Stimulated activated CD4-positive, alpha-beta T cell treated with anti-CD3 and anti-CD28 coated beads, TNF-alpha, amount 100 ng/mL, for 4 hours (primary cell): ENCODE measurements at places on chromosomes 2 and 18.

GRCh38 chr2:85865539-85866164, 23.1 kb downstream of the ST3GAL5 start:
- no peak for DNase-seq

GRCh38 chr2:10591207-10591606, 98.6 kb downstream of the NOL10 start:
- DNase-seq: no peak

DNA sequence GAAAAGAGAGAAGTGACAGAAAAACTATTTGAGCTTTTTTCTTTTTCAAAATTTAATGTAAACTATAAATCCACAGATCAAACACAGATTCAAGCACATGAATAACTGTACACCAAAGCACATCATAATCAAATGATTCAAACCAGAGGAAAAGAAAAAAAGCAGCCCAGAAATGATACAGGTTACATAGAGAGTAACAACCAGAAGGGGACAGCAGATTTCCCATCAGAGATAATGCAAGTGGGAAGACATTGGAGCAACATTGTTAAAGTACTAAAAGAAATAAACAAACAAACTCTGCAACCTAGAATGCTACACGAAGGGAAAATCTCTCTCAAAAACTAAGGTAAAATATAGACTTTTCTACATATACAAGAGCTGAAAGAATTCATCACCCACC, 34.5 kb downstream of the CMPK2 start:
- no peak for DNase-seq

DNA sequence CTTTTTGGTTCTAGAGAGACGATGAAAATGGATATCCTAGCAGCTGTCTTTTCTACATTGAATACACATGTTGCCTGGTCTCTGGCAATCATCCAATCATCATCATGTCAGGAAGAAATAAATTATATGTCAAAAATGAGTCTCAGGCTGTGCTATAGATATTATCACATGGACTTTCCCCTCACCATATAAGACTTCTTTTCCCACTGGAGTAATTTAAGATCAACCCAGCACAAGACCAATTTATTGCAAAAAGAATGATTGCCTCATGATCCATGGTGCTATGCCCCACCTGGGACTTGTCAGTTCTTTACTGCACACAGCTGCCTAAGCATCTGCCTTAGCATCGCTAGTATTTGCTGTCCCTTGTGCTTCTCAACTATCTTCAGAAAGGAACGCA, 783.7 kb upstream of the TMEFF2 start:
- no peak for DNase-seq

GRCh38 chr2:133078667-133079411, 408.8 kb upstream of the LYPD1 start:
- no peak for DNase-seq

GRCh38 chr2:26900831-26901321, 52.9 kb downstream of the DPYSL5 start:
- DNase-seq: no peak

DNA sequence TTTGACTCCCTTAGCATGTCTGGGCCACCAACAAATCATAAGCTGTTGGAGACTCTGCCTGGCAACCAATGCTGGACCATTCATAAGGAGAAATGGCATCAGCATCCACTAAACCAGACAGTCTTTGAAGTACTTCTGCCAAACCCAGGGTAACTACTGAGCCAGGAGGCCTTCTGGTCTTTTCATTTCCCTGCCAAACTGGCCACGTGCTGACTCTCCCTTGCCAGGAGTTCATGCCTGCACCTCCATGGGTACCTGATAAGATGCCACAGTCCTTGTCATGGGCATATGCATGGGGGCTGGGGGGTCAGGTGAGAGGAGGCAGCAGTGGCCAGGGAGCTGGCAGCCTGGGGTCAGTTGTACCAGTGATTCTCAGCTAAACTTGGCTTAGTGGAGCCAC, 34.2 kb upstream of the DAPL1 start:
- no peak for DNase-seq

DNA sequence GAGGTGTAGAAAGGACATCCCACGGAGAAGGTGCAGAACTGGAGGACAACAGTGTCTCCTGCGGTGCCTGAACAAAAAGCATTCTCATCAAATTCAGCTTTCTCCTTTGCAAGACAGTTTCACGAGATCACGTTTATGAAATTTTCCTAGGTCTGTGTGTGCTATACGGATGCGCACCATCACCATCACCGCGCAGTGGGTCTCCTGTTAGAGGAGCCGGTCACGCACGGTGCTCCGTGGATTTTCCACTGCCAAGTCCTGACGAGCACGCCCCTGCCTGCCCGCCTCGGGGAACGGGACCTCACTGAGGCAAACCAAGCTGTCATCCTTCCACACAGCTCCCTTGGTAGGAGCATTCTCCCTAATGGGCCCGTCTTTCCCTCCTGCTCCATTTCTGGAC, 140.4 kb upstream of the TPO start:
- no peak for DNase-seq

DNA sequence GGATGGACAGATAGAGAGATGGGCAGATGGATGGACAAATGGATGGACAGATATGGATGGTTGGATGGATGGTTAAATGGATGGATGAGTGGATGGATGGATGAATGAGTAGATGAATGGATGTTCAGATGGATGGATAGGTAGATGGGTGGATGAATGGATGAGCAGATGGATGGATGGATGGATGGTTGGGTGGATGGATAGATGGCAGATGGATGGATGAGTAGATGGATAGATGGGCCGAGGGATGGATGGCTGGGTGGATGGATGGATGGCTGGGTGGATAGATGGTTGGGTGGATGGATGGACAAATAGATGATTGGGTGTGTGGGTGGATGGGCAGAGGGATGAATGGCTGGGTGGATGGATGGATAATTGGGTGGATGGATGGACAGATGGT, 98.9 kb upstream of the OTOS start:
- no peak for DNase-seq

- no peak for DNase-seq
These were observed 574.8 kb downstream of the MBD2 start for GRCh38 chr18:53649621-53650020.

- no peak for DNase-seq
These were observed 297.7 kb downstream of the MTX2 start for GRCh38 chr2:176566961-176567360.

- no peak for DNase-seq
These were observed 82.4 kb upstream of the HPCAL1 start for GRCh38 chr2:10220045-10220901.

DNA sequence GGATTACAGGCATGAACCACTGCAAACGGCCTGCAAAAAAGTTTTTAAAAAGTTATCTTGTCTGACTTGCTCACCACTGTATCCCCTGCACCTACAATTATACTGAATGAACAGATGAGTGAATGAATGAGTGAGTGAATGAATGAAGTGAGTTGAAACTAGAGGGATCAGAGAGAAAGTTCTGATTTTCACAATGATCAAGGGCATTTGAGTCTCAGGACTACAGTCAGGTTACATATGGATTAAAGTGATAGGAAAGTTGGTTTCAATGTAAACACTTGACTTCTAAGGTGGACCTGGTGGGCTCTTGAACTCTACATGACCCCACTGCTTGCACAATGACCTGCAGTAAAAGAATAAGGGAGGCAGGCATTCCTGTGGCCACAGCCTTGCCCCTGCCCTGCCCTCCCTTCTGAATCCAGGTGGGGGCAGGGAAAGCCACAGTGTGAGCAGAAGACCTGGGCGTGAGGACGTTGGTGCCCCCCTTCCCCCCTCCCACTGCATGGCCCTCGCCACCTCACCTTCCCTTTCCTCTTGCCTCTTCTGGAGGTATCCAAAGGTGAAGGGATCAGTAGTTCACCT, 10.7 kb downstream of the C2orf80 start:
- no peak for DNase-seq

DNA sequence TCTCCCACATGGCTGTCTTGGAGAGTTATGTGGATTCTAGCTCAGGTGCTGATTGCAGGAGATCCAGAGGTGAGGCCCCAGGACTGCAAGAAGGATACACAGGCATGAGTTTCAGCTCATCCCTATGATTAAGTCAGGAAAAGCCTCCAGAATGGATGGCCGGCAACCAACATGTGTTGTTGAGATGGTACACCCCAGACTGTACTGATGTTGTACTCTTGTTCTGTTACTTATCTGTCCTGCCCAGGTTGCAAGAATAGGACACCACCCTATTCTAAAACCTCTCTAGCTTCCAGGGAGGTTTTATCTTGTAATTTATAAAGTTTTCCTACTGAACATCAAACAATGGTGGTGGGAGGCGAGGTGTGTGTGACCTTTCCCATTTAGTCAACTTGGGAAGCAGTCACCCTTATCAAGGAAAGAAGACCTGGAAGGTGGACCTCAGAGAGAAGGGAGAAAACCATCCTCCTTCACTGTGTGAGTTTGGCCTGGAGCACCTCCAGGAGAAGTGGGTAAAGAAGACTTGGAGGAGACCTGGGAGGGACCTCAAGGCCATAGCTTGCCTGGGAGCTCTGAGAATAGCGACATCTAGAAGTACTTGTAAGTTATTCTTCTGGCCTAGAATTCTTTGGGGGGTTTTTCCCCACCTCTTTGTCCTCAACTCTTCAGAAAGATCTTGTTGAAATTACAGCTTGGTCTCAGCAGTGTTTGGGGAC, 8.6 kb downstream of the FAM124B start:
- no peak for DNase-seq

DNA sequence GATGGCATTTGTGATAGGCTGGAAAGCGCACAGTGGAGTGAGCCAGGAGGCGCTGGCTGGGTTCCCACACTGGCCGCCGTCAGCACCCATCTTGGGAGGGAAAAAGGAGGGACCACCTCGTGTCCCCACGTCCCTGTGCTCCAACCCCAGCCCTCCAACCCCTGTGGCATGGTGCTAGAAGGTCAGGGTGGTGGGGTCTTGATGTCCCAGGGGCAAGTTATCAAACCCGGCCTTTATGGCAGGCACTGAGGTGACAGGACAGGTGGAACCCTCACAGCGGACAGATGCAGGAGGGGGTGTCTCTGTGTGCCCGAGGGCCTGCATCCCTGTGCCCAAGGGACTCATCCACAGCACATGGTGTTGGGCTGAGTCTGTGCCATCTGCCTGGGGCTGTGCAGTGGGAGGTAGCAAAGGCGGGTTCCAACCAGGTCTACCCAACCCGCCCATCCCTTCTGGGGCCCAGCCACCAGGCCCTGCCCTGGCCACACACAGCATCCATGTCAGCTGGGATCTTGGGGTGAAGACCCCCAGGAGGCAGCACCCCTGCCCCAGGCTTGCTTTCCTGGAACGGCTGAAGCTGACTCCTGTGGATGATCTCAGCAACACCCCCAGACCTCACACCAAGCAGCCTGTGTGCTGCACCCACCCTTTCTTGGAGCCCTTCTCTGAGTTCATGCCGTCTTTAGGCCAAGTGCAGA, 246.1 kb downstream of the NDUFA10 start:
- no peak for DNase-seq

DNA sequence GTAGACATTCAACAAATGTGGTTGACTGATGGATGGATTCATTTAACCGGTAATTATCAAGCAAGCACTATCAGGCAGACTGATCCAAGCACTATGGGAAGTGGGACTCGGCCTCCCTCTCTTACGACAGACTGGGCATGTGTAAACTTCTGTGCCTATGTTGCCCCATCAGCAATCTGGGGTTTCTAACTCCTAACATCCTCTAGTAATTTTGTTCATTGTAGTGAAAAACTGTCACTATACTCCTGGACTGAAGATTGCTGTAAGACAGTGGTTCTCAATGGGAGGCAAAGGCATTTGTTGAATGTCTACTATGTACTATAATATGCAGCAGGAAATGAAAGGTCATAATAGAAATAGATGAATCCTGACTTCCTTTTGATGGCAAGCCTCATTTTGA, 51.2 kb upstream of the CREB1 start:
- DNase-seq: no peak
